ENCODE measurements at places on chromosomes 5 and 9.

GRCh38 chr5:43019291-43019613 is 20.9 kb downstream of the ANXA2R start:
- no peak for ATAC-seq

DNA sequence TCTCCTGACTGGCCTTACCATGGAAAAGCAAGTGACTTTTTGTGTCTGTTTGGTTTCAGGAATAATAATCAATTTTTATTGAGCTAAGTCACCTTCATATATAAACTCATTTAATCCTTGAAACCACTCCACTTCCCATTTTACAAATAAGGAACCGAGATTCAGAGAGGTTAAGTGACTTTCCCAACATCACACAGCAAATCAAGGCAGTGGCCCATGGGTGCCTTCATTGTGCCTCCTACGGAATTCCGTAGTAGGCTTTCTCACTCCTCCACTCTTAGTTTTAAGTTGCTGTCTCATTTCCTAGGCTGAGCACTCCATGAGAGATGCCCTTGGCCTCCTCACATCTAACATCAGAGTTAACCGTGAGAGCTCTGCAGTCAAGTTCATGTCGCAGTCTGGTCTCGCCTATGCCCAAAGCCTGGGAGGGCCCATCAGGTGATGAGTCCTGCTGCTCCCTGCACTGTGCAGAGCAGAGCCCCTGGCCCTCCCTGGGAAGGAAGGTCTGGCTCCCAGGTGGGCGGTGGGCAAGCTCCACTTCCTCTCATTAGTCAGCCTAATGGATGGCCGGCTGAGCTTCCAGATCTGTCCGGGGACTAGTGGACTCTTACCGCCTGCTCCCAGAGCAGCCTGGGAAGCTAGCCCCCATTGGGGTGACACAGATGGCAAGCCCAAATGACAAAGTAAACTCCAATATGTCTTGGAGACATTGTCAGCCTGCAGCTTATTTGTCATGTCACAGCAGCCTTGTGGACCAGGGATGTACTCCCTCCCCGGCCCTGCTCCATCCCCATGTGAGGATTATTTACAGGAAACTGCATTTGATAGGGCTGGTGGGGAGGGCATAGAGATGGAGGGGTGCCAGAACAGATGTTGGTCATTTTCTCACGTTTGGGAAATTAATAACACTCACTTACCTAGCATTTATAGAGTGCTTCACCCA is 123.4 kb downstream of the MVB12B start:
- ATAC-seq: no peak

- no peak for ATAC-seq
Measured at GRCh38 chr9:92479346-92479745, 3.0 kb downstream of the ASPN start.

DNA sequence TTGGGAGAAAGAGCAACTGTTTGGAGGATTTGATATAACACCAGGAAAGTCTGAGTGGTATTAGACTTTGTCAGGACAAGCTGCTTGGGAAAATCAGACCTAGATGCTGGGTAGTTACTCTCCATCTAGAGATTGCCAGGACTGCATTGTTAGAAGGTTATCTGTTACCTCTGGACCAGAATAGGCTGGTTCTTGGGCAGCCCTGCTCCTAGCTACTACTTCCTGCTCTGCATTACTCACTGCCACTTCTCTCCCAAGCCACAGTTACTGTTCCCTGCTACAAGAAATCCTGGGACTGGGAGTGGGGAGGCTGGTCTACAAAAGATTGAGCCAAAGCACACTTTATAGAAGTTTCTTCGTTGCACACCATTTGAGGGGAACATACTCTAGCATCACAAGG is 95.5 kb upstream of the KCNN2 start:
- ATAC-seq: no peak

DNA sequence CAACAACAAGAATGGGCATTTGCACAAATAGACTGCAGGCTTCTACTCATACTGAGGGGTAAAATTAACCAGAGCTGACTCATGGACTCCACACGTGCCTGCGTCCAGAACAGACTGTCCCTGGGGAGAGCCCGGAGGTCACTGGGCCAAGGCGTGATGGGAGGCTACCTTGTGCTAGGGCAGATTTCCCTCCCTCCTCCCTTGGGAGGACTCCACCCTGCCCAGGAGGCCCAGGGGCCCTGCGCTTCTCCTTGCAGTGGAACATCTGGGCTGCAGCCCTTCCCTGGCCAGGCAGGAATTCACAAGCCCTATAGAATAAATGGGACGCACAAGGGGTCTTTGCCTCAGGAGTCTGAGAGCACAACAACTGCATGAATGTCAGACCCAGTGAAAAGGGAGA is 35.6 kb downstream of the IRX2 start:
- ATAC-seq: no peak

All from stimulated activated memory B cell treated with anti-CD40 and anti-IgM and Interleukin-4, amounts not matched to agents 10 μg/mL and 1 μg/mL and 100 μg/mL, for 72 hours (primary cell).